Stimulated activated CD4-positive, alpha-beta T cell treated with anti-CD3 and anti-CD28 coated beads, Interleukin-1b, Interleukin-23, amount 100 ng/mL, for 1 hour (primary cell): ENCODE measurements at places on chromosomes 12 and 14.

DNA sequence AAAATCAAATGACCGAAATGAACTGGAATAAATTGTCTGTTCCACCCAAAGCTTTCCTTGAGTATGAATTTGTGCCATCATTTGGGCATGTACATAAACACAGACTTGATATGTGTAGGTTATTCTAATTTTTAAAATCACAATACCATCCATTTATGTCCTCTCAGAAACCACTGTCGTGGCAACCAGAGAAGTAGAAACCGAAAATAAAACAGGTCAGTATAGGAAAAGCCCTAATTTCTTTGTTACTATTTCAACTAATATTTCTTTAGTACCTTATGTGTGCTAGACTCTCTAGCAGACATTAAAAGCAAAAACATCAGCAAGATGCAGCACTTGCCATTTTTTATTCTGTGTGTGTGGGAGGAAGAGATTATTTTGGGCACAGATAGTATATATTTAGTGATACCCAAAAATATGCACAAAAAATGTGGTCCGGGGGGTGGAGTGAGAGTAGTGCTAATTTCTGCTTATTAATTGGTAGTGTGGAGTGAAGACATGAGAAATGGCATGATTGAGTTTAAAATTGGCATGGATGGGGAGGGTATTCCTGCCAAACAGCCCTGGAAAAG is 130.8 kb upstream of the CNTN1 start:
- DNase-seq, result no peak

- DNase-seq, result no peak
Observed at GRCh38 chr14:97408503-97408902, 611.3 kb downstream of the VRK1 start.

GRCh38 chr14:33499687-33500086 is 451.2 kb downstream of the EGLN3 start:
- DNase-seq, result no peak

DNA sequence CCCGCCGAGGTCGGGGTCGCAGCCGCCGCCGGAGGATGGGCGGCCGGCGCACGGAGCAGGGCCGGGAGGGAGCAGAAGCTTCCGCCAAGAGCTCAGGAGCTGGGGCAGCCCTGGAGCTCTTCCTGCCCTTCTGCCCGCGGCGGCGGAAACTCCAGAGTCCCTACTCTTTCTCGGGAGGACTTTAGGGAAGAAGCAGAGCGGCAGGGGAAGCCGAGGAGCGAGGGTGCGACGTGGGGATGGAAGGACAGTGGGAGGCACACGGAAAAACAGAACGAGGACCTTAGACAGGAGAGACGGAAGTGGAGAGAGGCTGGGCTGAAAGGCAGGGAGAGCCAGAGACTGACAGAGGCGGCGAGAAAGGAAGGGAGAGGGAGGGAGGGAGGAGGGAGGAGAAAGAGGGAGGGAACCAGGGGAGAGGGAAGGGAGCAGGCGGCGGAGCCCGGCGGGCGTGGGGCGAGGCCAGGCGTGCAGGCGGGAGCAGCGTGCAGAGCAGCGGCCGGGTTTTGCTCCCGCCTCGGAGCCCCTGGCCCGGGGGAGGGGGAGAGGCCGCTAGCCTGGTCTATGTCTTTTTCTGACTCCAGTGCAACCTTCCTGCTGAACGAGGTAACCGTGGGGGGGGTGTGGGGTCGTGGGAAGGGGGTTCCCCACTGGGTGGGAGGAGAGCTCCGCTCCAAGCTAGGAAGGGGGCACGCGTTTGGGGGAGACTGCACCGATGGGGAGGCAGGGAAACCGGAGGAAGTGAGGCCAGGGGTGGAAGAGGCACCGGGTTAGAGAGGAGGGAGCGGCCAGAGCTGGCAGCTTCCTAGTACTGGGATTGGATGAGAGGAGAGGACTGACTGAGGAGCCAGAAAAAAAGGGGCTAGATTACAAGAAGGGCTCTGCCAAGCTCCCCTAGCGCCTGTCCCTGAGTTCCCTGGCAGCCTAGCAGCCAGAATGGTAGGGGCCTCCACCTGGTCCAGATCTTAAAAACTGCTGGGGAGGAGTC is 2.9 kb upstream of the CACNB3 start:
- no peak for DNase-seq

GRCh38 chr12:52838609-52839435 is 4.7 kb upstream of the KRT79 start:
- DNase-seq, result no peak

- no peak for DNase-seq
Observed at GRCh38 chr14:48504921-48505320, 829.5 kb upstream of the MDGA2 start.

GRCh38 chr12:51821440-51822260 is 26.9 kb downstream of the FIGNL2 start:
- no peak for DNase-seq

GRCh38 chr12:41950455-41950854 is 194.2 kb downstream of the GXYLT1 start:
- no peak for DNase-seq
